ENCODE measurements at places on chromosomes 2 and 18.

DNA sequence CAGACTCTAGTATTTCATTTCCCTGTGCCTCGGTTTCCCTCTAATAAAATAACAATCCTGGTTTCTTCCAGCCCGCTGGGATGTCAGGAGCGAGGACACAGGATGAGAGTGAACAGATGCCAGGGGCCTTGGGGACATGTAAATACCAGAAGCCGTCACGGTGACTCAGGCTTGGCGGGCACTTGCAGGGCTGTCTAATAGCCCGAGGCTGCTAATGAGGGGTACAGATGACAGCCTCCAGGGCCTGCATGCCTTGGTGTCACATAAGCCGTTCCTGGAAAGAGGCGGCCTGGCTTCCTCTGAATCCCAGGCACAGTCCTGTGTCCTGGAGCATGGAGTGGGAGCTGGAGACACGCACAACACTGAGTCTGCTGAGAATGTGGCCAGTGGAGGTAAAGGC is 28.2 kb downstream of the HS1BP3 start:
- DNase-seq: no peak

DNA sequence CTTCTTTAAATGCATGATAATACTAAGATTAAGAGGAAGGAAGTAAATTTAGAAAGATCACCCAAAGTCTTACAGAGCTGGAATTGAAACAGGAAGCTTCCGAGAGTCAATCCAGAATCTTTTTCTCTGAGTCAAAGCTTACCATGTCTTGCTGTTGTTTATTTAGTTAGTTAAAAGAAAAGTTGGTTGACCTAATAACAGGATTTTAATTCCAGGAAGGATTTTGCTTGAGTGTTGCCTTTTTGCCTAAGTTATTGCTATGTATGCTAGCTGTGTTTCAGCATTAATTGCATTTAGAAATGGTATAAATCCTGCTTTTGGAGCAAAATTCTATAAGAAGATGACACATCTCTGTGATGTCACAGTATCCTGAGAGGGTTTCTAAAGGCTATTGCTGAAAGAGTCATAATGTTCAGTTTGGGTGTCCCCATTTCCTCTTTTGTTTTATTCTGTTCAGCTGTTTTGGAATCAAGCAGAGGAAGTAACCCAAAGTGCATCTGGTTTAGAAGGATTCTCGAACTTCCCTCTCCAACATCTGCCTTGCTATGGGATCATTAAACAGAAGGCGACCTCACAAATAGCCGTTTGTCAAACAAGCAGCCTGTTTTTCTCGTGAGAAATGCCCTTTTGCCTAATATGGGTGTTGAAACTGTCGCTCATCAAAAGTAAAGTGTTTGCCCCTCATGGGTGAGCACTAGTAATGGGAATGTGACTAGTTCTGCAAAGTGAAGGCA is 271.5 kb upstream of the MMADHC start:
- DNase-seq: no peak

DNA sequence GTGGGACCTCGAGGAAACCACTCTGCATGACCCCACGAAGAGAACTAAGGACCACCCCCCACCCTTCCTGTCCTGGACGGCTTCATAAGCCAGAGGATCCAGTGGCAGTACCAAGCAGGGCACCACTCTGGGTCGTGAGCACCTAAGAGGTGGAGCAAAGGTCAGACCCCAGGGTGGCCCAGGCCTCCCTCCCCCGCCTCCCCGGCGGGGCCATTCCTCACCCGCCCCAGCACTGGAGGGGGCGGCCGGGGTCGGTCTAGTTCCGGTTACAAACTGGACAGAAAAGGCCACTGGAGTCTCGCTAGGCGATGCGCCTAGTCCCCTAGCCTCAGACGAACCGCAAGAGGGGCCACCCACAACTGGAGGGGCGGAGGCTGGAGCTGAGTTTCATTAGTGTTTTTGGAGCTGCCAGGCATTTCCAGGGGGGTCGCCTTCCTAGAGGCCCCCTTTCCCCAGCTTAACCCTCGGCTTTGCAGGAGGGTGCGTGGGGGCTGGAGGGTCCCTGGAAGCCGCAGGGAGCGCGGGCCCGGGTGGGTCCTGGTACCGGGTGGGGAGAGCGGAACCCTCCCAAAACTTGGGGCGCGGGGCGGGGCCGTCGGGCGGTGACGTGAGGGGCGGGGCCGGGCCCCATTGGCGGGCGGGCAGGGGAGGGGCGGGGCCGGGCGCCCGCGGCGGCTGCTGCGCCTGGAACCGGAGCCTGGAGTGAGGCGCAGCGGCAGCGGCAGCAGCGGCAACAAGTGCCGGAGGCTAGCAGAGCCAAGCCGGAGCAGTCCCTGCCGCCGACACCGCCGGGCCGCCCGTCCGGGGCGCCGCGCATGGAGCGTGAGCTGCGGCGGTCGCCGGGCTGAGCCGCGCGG is at the start of gene B3GNT2:
B3GNT2 (plus strand) TSS at position 695 of the 857 bp plus-strand sequence. CDS start 26,106 bp downstream, outside the sequence.
- peak; percentile 89 for DNase-seq

DNA sequence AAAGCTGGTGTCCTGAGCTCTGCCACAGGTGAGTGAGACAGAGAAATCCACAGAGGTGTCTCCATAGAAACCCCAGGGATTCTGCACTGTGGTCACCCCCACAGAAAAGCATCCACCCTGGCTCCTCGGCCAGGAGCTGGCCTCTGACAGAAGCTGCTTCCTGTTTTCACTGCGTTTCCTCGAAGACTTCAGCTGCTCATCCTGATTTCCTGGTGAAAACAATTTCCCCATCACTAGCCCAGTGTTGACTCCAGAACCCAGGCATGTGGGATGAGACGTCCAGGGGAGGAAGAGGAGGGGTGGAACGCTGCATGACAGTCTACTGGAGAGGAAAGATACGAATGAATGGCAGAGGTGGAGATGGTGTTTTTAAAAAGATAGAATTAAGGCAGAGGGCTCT is 60.3 kb upstream of the GPR45 start:
- no peak for DNase-seq

DNA sequence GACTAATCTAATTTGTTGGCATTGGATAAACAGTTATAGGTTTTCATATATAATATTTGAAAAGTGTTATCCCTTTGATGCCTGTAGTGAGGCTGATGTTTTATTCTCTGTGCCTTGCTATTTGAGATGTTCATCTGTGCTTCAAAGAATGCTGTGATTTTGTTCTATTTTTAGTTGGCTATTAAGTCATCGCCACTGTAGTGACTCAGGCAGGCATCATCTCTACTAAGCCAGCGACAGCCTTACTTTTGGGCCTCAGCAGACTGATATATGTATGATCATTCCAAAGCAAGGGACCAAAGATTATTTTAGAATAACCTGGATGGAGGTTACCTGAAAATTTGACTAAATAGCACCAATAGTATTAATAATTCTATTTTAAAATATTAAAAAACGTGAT is 1674.5 kb upstream of the NXPH2 start:
- no peak for DNase-seq

- DNase-seq: peak; percentile 8
Measured at GRCh38 chr18:72672364-72673184, 128.4 kb upstream of the CBLN2 start.

- no peak for DNase-seq
Measured at GRCh38 chr2:29400930-29401653, 285.9 kb downstream of the CLIP4 start.

DNA sequence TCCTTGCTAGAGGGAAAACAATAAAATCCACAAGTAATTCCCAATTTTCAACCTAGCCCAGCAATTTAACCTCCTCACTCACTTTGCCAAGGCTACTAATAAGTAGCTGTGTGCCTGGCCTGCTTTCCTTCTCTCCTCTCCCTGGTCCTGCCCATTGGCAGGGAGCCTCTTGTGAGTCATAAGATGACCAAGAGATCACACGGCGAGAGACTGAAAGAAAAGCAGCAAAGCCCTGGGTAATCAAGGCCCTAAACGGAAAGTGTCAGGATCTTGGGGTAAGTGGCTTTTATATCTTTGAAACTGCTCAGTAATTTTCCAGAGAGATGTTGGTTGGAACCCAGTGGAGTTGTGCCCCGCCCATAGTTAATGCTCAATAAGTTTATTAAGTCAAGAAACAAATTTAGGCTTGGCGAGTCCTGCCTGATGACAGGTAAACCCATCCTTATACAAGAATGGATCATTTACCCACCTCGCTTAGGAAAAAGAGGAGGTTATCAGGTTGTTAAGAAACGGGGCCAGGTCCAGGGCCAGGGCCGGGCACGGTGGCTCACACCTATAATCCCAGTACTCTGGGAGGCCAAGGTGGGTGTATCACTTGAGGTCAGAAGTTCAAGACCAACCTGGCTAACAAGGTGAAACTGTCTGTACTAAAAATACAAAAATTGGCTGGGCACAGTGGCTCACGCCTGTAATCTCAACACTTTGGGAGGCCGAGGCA is 10.0 kb upstream of the ADAM17 start:
- DNase-seq: no peak

DNA sequence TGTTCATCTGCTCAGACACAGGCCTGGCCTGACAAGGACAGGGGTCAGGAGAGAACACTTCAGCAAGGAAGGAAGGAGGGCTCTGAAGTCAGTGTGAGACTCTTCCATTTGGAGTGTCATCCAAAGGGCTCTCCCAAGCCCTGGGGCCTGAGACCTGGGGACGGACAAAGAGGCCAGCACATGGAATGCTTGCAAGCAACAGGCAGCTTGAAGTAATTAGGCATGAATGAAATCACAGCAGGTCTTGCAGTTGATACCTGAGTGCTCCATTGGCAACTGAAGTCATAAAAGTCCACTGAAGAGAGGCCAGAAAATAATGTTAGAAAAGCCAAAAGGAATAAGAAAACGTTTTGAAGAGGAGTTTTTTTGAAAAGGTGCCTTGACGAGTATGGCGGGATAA is 231.7 kb downstream of the VAPA start:
- DNase-seq: no peak

- no peak for DNase-seq
Measured at GRCh38 chr2:130744287-130745117, 10.8 kb upstream of the AMER3 start.

DNA sequence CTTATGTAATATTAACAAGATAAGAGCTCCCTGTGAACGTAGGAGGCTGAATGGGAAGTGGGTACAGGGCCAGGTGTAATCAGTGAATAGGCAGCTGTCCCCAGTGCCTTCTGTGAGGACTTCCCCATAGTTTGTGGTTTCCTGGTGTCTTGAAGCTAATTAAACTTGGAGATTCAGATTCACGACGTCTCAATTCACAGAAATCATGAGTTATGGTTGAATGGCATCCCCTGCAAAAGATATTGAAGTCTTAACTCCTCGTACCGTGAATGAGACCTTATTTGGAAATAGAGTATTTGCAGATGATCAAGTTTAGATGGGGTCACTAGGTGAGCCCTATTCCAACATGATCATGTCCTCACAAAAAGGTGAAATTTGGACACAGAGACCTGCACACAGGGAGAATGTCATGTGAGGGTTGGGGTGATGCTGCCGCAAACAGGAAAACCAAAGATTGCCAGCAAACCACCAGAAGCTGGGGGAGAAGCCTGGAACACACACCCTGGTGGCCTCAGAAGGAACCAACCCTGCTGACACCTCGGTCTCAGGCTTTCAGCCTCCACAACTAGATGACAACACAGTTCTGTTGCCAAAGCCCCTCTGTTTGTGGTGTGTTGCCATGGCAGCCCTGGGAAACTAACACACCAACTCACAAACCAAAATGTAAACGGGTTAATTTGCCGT is 13.2 kb downstream of the ARL4C start:
- DNase-seq: peak; percentile 82

DNA sequence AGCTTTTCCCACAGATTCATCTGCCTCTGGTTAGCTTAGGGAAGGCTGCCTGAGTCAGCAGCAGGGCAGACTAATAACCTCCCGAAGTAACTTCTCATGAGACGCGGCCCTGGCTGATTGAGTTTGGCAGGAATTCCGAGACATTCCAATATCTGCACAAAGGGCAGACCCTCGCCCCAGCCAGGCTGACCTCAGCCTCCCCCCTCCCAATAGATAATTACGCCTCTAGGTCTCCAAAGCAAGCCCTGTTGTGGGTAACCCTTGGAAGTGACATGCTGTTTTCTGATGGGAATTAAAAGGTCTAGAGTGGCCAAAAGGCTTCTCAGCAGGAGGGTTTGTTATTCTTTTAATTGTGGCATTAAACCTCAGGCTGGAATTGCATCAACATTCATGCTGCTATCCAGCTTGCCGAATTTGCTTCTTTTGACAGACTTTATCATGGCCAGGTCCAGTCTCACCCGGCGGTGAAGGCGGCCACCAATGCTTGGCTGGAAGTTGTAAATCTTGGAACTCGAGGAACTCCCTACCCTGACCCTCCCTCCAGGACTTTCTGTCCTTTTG is 98.0 kb upstream of the SLC14A2 start:
- DNase-seq: no peak

DNA sequence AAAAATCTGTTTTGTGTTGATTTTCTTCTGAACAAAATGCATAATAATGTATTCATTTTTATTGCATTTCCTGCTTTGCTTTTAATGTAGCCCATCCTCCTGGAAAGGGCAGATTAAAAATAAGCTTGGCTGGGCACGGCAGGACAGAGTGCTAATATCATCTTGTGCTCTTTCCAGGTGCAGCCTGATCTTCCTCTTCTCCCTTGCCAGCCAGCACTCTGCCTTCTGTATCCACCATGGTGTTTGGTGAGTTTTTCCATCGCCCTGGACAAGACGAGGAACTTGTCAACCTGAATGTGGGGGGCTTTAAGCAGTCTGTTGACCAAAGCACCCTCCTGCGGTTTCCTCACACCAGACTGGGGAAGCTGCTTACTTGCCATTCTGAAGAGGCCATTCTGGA is 52.3 kb downstream of the KCNS3 start:
- no peak for DNase-seq

GRCh38 chr2:70726947-70727725 is 40.9 kb downstream of the ADD2 start:
- DNase-seq: no peak

DNA sequence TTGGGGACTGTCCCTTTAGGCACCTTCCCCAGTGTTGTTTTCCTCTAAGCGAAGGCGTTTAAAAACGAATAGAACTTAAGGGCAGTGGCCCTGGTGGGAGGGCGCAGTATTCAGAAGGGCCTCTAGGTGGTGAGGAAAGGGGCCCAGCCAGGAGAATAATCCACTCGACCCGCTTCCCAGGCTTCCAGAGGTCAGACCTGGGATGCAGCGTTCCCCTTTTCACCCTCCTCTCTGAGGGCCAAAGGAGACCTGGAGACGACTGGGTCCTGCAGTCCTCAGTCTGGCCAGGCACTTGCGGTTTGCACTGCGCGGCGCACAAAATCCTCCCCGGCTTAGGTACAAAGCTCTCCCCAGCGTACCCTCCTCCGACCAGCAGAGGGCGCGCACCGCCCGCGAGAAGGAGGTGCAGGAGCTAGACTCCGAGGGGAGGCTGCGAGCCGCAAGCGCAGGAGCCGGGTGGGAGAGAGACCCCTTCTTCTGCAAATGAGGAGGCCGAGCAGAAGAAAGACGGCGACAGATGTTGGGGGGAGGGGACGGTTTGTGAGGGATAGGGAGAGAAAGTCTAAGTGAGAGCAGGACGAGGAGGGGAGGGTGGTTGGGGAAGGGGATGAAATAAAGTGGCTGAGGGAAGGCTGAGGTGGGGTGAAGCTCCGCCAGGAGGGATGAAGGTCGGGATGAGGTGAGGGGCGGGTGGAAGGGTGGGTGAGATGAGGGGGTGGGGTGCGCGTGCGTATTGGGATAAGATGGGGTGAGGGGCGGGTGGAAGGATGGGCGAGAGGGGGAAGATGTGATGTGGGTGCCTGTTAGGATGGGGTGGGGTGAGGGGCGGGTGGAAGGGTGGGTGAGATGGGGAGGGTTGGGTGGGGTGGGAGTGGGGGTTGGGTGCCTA is 4.9 kb downstream of the FEV start:
- DNase-seq: peak; percentile 90

GRCh38 chr2:15733867-15734673 is 142.4 kb downstream of the DDX1 start:
- DNase-seq: no peak

All from activated T-cell treated with anti-CD3 and anti-CD28 coated beads, Interleukin-2, amount 50 U/mL, for 72 hours (primary cell).